Left renal cortex interstitium (tissue), 4 donors: ENCODE measurements at places on chromosomes 12 and 14.

DNA sequence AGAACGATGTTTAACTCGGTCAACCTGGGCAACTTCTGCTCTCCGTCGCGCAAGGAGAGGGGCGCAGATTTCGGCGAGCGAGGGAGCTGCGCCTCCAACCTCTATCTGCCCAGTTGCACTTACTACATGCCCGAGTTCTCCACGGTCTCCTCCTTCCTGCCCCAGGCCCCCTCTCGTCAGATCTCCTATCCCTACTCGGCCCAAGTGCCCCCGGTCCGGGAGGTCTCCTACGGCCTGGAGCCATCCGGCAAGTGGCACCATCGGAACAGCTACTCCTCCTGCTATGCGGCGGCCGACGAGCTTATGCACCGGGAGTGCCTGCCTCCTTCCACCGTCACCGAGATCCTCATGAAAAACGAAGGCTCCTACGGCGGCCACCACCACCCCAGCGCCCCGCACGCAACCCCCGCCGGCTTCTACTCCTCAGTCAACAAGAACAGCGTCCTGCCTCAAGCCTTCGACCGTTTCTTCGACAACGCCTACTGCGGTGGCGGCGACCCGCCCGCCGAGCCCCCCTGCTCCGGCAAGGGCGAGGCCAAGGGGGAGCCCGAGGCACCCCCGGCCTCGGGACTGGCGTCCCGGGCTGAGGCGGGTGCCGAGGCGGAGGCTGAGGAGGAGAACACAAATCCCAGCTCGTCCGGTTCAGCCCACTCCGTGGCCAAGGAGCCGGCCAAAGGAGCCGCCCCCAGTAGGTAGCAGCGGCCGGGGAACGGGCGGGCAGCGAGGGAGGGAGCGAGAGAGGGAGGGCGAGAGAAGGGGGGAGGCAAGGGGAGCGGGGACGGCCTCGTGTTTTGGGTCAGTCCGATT lies 513 bp downstream of the HOXC11 start:
- no peak for DNase-seq

GRCh38 chr14:90759370-90760077 lies 56.7 kb downstream of the TTC7B start:
- no peak for DNase-seq

DNA sequence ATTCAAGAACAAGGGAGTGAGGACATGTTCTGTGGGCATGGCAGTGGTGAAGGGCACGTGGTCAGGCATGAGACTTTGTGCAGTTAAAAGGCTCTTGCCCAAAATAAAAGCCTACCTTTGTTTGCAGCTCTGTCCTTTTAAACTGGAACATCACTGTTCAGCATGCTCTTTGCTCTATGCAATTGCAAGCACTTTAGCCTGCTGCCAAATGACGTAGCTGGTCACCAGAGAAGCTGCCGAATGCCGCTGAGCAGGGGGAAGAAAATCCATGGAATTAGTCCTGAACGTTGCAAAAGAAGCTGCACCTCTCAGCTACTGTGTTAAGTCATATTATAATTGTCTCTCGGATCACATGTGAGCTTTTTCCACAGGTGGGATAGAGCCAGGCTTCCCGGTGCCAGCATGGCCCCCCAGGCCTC lies 176.3 kb upstream of the DIO2 start:
- DNase-seq = no peak

DNA sequence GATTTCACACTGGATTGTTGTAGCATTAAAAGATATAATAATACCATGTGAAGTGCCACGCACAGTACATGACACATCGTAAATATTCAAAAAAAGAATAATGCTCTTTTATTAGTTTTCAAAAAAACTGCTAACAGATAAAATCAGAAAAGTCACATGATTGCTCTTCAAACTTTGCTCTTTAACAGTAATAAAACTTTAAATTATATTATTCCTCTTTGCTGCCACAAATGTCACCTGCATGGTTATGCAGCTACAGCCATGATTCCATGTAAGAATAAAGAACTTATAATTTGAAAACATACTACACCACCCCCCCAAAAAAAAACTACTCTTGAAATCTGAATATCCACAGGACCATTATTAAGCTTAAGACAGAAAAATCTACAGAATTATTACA lies 90.0 kb downstream of the SLC2A13 start:
- DNase-seq = no peak

GRCh38 chr12:20187456-20187855 lies 180.9 kb upstream of the PDE3A start:
- no peak for DNase-seq

- DNase-seq = peak; percentile 85
These were observed 835 bp downstream of the VEZT start for GRCh38 chr12:95218150-95219133.

DNA sequence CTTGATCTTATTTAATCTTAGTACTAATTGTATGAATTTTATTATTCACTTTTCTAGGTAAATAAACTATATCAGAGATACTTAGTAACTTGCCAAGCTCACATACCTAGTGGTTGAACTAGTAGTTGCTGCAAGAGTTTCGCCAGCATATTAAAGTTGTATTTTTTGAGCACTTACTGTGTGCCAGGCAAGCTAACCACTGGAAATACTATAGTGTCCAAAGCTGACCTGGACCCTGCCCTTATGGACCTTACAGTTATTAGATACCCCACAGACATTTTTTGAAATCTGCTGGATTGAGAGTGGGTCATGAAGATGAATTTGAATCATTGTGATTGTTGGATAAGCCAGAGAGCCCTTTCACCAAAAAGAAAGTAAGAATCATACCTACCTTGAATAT lies 125.0 kb downstream of the RAD51B start:
- DNase-seq = no peak

DNA sequence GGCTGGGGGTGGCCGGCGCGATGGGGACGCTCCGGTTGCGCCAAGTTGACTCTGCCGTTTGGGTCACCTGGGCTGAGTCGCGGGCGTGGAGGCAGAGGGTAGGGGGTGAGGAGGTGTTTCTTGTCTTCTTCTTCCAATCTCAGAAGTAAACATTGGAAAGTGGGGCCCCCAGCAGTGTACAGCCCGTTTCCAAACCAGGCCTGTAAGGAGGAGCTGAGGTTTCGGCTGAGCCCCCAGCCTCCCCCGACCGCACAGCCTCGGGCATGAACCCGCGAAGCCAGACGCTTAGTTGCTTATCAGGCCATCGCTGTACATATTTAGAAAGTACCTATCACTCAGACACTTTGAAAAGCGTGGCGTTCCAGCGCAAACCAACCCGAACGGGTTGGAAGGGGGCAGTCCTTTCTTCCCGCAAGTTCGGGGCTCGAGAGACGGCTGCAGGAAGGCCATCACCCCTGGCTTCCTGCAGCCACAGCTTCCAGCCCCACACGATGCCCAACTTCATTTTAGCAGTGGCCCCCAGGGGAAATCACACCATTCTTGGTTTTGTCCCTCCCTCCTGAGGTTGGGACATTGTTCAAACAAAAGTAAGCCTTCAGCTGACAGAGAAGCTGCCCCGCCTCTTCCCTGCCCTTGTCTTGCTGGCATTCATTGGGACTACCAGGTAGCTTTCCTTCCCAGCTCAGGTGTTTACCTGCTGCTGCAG lies 164.1 kb downstream of the ZFP36L1 start:
- DNase-seq = no peak

- DNase-seq = no peak
These were observed 37.5 kb upstream of the DDX11 start for GRCh38 chr12:31035967-31036665.

DNA sequence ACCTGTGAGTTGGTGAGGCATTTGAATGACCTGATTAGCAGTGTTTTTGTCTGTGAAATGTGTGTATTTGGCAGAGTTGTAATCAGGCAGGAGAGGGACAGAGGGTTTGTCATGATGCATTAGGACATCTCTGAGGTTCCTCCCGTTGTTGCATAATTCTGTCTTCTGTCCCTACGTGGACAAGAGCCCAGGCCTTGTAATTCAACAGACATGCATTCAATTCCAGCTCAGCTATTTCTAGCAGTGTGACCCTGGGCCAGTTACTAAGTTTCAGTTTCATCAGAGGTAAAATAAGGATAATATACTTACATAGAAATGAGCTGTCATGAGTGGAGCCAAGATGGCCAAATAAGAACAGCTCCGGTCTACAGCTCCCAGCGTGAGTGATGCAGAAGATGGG lies 208.6 kb downstream of the SLC38A4 start:
- DNase-seq = no peak

- no peak for DNase-seq
These were observed 139.0 kb downstream of the TMEM121 start for GRCh38 chr14:105665247-105665950.

DNA sequence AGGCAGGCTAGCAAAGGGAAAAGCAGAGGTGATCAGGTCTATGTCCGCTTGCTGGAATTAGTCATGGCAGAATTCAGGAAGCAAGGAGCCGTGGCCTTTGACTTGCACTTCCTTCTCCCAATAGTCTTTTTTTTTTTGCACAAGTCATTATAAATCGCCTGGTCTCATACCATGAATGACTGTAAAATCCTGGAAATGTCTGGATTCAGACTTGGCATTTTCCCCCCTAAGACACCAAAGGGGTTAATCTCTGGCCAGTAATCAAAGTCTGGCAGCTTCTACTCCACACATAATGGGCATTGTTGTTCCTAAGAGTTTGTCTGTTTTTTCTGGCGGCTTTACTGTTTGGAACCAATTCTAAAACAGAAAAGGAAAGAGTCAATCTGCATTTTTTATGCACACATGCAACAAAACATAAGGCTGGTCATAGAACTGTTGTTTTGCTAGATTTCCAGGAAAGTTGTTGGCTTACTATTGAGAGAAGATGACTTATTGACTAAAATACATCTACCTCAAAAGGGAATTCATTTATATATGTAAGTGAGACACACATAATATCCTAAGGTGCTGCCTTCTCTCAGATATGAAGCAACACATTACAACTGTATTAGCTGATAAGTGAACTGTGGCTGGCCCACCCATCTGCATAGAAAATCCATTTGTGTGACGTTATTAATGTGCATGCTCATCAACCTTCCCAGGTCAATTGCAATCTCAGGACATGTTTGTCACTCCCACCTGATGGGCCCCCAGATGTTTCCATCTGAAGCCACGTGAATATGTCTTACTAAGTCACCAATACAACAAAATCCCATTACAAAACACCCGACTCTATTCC lies 157.3 kb downstream of the BTG1 start:
- DNase-seq = no peak

DNA sequence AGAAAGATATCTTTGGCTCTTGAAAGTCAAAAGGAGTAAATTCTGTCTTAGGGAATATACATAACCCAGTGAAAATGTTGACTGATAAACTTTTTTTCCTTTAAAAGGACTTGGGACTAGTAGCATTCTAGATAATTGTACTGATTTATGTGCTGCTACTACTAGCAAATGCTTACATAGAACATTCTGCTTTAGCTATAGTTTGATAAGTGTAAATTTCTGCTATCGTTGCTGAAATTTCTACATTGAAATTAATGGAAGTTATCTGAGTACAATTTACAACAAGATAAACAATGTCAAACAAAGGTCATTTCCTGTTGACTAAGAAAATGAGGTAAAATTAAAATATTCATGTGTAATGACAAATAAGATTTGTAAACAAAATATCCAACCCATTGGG lies 48.3 kb upstream of the CNTN1 start:
- no peak for DNase-seq

DNA sequence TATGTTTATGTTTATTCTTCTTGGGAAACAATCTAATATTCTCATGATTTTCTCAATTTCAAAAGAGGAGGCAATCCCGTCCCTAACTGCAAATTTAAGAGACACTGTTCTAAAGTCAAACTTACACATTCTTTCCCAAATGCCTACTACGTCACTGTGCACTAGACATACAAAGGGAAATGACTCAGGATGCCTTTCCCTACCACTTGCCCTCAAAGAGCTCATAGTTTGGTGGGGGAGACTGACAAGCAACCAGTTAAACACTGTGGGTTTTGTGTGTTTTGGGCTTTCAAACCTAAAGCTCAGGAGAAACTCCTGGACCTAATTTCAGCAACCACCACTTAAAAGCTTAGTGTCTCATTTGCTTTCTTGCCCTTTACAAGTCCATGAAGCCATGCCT lies 58.4 kb downstream of the ATP2B1 start:
- no peak for DNase-seq

- DNase-seq = no peak
These were observed 220.0 kb downstream of the RAD51B start for GRCh38 chr14:68039593-68039992.

DNA sequence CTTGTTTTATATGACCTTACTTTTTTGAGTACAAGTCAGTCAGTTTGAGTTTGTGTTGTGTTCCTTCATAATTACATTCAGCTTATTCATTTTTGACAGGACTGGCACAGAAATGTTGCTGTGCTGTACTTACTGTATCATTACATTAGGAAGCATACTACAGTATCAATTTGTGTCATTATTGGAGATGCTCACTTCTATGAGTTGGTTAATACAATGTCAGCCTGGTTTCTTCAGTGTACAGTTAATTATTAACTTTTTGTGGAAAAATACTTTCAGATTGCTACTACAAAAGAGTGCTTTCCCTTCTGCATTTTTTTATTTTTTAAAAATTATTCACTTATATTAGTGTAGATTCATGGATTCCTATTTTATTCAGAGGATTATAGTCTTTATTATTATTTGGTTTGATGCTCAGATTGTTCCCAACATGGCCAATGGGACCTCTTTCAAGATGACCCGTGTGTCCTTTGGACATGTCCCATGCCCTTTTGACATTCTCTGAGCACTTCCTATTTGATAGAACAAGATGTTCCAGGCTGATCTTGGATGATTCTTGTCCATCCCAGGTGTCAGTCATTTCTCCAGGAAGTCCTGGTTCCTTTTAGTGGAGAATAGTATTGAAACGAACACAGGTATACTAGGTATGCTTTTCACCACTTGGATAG lies 66.6 kb downstream of the MON2 start:
- DNase-seq = no peak

GRCh38 chr12:32939801-32940200 lies 43.2 kb upstream of the PKP2 start:
- DNase-seq = no peak

DNA sequence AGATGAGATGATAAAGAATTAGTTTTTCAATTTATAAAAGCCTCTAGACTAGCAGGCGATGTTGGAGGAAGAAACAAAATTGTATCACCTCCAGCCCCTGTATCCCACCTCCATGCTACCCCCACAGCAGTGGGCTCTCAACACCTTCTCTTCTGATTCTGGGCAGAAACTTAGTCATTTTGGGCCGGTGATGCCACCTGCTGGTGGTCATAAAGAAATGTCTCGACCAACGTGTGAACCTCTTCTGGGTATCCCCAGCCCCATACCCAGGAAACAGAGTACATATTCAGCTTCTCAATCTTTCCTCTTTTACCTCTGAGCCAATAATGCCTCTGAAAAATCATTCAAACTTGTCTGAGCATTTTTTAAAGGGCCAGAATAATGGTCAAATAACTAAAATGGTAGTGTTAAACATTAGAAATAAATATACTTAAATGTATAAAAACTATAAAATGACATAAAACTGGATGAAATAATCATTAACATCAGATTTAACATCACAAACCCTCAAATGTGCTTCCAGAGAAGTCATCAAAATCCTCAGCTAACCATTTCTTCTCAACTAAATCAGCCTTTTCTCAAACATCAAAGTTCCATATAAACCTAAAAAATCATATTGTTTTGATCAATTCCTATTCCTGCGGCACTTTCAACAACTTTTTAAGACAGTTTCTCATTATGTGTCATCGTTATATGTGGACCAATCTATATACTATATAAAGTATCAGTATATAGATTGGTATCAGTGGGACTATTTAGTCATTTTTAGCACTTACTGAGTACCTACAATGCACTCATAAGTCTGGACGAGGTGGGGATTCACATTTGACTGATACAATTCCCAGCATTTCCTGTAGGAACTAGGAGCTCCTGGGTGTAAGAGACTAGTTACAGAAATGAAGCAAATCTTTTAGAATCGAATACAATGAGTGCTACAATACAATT lies 69.4 kb downstream of the ATXN2 start:
- DNase-seq = no peak
